Activated effector memory CD4-positive, alpha-beta T cell treated with anti-CD3 and anti-CD28 coated beads, Interleukin-2, amount 50 U/mL, for 16 hours (primary cell): ENCODE measurements at places on chromosomes 6 and 20.

DNA sequence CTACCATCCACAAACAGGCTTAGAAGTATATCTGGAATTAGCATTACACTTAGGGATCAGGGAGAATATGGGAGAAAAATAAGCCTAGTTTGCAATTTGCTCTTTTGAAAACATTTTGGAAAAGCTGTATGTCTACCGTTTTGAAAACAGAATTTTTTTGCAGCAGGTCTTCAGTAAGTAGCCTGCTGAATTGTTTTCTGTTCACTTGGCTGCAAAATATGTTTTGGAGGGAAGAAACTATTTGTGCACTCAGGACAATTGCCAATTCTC, 39.6 kb downstream of the ILRUN start:
- DNase-seq, result no peak

DNA sequence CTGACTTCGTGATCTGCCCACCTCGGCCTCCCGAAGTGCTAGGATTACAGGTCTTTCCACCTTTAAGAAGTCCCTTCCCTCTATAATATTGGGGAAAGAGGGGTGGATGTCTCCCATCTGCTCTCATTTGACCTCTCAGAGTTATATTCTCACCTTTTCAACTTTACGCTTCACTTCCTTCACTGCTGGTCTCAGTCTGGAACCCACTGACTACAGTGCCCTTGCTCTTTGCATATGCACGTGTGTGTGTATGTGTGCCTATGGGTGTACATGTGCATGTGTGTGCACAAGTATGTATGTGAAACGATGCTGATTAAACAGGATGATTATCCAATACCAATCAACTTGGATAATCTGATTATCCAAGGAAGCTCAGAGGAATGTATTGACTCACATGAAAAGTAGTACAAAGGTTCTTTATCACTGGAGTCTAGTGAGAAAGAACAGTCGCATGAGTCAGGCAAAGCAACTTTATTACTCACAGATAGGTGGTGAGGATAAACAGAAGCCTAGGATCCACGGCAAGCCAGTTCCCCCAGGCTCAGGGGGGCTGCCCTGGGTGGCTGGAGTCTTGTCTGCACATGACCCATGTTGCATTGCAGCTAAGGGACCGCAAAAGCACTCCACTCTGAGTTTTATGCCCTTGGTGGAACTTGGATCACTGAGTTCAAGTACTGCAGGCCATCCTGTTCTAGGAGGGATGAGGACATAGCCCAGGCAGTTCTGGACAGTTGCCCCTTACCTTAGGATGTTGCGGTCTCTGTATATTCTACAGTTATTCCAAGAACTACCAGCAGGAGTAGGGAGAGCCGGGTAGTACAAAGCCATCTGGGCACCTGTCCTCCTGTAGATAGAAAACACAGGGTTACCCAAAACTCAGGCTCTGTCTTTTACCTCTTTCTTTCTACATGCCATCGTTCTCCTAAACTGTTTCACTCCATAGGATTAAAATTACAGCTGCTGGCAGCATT, 50.9 kb downstream of the SNRNP48 start:
- no peak for DNase-seq

DNA sequence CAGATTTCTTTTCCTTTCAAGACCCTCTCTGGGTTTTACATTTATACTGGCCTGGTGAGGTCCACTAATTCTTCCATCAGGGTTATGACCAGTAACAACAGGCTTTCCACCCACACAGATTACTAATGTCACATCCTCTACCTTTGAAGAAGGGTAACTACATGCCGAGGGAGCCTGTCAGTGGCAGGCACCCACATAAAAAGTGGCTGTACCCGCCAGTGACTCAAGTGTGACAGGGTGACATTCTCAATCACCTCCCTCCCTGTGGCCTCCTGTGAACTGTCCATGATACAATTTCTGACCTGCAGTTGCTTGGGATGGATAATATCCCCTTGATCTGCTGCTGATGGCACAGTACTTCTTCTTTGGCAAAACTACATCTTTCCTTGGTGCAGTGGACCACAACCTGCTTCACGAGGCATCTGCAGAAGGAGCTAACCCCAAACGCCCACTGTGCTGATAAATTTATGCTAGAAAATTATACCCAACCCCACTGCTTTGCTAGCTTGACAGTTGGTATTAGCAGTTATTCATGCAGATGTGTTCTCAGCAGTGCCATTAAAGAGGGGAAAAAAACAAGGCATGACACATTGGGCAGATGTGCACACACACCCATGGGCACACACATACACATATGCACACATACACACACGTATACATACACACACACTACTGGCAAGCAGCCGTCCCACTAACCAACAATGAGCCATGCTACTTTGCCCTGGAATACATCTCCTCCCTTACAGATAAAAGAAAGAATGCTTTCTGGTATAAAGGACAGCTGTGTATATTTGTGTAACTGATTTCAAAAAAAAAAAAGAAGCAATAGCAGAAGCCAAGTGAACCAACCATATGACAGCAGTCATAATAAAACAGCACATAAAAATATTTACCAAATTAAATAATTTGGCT, 20.8 kb downstream of the GFOD1 start:
- peak; percentile 67 for DNase-seq

GRCh38 chr6:45514454-45515230, 136.9 kb upstream of the SUPT3H start:
- DNase-seq, result no peak

DNA sequence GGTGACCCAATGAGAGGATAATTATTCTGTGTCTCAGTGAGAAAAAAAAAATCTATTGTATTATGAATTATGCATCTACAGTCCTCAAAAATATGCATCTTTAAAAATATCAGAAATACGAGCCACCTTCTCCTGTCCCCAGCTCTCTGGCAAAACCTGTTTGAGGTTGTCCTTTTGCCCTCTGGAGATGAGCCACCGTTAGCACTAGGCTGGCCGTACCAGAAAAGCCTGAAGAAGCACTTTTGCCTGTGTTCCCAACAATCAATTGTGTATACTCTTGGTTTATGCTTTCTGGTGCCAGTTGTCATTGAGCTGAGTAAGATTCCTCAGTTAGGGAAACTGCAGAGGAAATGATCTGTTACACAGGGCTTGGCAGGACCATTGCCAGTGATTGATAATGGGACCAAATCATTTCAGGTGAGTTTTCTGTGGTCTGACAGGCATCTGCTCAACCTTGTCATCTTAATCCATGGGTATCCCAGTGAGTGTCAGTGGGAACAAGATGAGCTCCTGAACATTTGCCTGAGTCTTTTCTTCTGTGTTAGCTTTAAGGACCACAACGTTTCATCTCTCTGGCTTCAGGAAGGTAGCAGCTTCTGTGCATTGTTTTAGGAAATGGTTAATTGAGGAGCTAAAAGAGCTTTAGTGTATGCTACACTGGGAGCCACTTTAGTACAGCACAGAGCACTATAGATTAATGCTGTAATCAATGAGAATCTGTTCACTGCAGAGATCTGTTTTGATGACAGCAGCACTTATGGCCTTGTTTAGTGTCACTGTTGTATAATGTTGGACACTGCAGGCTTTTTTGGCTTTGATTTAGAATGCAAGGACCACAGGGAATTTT, 330.1 kb downstream of the RIMS1 start:
- DNase-seq, result no peak

DNA sequence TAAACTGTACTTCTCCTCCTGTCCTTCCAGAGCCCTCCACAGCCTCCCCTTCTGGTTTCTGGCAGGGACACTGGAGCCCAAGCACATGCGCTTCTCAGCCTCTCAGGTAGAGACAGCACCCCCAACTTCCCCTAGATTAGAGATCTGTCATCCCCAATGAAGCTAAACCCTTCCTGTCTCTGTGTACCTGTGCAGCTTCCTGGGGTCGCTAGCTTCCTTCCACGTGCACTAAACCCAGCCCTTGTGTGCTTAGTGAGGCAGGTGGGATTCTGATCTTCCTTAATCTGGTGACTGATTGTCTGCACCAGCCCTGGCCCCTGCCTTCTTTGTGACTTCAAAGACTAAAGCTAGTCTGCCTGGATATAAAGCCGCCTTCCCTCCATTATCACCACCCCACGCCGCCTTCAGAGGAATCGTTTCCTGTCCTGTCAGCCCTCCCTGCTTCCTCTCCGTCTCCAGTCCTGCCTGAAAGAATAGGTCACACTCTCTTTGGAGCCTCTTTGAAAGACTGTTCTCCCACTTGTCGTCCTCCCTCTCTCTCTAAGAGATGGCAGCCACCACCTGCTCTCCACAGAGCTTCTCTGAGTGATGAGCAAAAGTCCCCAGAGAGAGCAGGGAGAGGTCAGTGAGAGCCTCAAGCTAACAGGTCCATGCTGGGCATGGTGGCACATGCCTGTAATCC, 27.5 kb downstream of the CAPN11 start:
- no peak for DNase-seq

- no peak for DNase-seq
These were observed 225.2 kb downstream of the SAMD5 start for GRCh38 chr6:147733686-147734085.

GRCh38 chr20:64245746-64246595, 9.6 kb upstream of the PCMTD2 start:
- DNase-seq, result no peak
